Upper lobe of left lung (tissue), 6 donors: ENCODE measurements at places on chromosomes 5 and 9.

GRCh38 chr5:82754759-82755158, 322.4 kb downstream of the TMEM167A start:
- no peak for DNase-seq

- DNase-seq = peak; percentile 20
Measured at GRCh38 chr5:137375741-137376526, 123.2 kb downstream of the SPOCK1 start.

GRCh38 chr5:2680979-2681378, 70.5 kb downstream of the IRX2 start:
- DNase-seq = no peak

DNA sequence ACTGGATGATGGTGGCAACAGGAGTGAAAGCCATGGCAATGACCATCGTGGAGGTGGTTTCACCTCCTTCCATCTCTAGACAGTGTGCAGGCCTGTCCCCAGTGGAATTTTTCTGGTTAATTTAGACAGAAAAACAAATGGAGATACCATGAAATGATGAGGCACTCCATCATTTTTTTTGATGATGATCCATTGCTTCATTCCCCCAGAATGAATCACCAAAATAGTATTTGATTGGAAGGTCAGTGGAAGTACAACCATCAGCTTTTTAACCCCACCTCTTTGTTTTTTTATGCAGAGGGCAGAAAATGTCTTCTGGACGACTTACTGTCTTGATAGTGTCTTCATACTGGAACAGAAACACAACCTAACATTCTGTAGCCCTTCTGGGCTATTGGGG, 42.6 kb upstream of the ADRA1B start:
- DNase-seq = no peak

GRCh38 chr5:180253036-180253824, 38.7 kb downstream of the MAPK9 start:
- DNase-seq = no peak

GRCh38 chr9:127370147-127370579, 26.8 kb upstream of the SLC2A8 start:
- no peak for DNase-seq

GRCh38 chr5:132468656-132469379, 21.8 kb downstream of the IRF1 start:
- DNase-seq = peak; percentile 21

GRCh38 chr5:148543727-148544126, 110.6 kb downstream of the HTR4 start:
- no peak for DNase-seq

DNA sequence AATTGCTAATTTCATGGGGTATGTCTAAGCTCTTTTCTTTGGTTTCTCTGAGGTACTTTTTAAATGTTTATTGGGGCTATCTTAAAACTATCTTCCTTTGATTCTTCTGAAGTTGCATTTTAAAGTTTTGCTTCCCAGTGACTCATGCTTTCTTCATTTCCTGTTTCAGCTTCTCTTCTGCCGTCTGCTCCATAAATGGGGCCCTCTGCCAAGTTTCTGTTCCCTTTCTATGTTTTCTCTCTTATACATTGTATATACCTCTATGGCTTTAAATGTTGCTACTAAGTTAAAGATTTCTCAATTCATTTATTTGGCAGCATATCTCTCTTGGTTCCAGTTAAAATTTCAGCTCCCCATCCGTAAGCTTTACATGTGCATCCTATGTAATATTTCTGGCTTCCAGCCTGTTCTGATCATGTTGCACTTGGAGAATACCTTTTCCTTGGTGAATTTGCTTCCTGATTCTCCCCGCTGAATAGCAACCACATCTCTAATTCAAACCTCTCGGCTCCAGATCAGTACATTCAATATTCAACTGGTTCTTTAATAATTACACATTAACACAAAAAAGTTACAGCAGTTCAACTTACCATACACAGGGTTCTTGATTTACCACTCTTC, 125.3 kb downstream of the ST8SIA4 start:
- DNase-seq = no peak

- DNase-seq = no peak
Measured at GRCh38 chr5:36877667-36878391, 1.3 kb downstream of the NIPBL start.

GRCh38 chr9:109781086-109781485, 1.1 kb downstream of the PALM2AKAP2 start:
- DNase-seq = no peak

DNA sequence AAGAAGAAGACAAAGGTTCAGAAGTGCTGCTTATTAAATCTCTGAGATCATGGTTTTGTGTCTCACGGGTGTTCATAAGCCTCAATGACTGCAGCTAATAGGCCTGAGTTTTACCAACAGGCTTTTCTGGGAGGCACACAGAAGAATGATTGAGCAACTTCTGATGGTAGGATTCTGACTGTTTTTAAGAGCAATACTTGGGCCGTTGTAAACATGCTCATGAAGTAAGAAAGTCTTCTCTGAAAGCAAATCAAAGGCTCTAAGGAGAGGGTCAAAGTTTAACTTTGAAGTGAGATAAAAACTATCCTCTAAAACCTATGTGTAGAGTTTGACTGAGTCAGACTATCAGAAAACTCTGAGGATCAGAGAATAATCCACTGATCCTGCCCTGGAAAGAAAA, 390.9 kb upstream of the DAB2 start:
- DNase-seq = no peak

GRCh38 chr9:92721548-92721947, 43.1 kb downstream of the BICD2 start:
- no peak for DNase-seq

DNA sequence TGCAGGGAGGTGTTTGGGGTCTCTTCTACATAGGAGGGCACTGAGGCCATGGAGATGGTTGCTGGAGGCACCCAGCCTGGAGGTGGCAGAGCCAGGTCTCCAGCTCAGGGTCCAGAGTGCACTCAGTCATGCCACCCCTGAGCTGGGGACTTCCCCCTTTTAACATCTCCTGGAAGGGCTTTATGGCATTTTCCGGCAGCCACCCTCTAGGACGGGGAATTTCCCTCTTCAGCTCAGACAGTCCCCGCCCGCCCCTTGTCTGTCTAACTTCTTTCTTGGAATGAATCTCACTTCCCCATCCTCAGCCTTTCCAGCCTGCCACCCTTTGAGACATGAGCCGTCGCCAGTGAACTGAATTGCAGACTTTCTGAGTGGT, 49.9 kb downstream of the COL15A1 start:
- no peak for DNase-seq

DNA sequence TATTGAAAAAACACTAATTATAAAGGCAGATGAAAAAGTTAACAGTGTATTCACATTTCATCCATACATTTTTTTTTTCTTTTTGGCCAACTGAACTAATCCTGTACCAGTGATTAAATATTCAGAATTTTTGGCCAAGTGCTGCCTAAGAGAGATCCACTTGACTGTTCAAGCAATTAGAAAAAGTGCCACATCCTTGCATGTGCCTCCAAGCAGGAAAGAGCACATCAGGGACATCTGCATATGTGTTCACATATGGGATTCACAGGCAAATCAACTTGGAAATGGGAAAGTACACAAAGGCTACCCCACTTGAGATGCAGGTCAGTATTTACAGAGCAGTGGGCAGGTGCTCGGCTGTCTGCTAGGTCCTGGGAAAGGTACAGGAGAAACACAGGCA, 163.3 kb upstream of the LHFPL2 start:
- DNase-seq = no peak

DNA sequence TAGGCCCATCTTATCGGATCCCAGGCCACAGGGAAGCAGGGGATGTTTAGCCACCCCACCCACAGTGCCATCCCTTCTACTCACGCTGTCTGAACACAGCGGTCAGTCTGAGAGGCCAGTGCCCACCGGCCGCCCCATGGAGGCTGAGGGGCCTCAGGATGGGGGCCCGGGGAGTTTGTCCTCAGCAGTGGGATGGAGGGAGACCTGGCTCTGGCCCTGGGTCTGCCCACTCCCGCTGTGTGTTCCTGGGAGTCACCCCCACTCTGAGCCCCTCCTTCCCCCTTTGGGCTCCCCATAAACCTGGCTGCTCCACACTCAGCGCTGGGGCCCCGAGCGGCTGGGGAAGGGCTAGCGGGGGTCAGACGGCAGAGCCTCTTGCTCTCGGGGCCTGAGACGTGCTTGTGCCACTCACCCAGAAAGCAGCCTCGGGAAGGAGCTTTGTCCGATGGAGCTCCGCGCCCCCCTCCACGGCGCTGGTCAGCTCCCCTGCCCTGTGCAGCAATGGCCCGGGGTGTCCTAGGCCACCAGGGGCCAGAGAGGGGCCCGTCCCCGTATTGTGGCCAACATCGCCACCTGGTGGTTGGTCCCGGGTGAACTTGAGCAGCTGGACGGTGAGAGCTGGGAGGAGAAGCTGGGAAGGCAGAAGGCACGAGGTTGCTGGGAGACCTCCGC, 10.9 kb upstream of the LAMC3 start:
- DNase-seq = peak; percentile 38

DNA sequence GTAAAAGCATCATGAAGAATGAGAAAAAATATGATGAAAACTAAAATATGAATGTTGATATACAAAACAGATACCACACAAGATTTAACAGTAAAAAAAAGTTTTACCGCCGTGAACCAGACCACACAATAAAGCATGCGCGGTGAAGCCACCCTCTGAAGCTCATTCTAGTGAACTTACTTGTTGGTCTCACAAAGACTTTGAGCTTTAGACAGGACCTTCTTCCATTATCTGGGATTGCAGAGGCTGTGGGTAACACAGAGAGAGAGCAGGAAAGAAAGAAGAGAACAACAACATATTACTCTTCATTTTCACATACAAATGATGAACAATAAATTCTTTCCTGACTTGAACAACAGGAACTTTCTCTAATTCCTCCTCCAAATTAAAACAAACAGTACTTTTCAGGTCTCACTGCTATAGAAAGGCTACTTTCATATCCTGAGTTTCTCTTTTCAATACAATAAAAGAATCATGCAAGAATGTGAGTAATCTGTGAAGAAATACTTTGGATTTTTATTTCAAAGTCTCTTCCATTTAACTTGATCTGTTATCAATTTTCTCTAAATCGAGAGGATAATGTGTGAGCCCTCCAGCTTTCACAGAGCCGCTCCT, 283.1 kb downstream of the EFNA5 start:
- no peak for DNase-seq

- no peak for DNase-seq
Measured at GRCh38 chr5:153222936-153223335, 267.5 kb upstream of the GRIA1 start.

- DNase-seq = no peak
Measured at GRCh38 chr9:128419061-128419925, 1.4 kb upstream of the CERCAM start.

DNA sequence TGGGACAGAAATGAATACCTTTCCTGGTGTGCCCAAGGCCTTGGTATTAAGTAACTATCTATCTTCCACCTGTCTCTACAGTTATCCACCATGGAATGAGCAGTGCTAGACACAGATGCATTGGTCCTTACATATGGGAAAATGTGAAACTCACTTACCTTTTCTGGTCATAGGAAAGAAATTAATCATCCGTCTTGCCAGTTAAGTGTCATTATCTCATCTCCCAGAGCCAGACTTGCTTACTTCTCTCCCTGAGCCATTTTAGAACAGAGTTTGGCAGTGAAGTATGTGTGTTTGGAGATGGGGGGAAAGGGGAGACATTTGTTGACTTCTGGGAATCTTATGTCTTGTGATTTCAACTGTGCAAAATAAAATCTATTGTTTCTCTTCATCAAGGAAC, 1211.0 kb upstream of the CDH6 start:
- DNase-seq = no peak

GRCh38 chr5:72041654-72042053, 65.6 kb upstream of the MAP1B start:
- no peak for DNase-seq

GRCh38 chr5:150105928-150106615, 19.7 kb upstream of the CSF1R start:
- DNase-seq = no peak

GRCh38 chr9:129428864-129429577, 191.9 kb downstream of the C9orf50 start:
- no peak for DNase-seq

DNA sequence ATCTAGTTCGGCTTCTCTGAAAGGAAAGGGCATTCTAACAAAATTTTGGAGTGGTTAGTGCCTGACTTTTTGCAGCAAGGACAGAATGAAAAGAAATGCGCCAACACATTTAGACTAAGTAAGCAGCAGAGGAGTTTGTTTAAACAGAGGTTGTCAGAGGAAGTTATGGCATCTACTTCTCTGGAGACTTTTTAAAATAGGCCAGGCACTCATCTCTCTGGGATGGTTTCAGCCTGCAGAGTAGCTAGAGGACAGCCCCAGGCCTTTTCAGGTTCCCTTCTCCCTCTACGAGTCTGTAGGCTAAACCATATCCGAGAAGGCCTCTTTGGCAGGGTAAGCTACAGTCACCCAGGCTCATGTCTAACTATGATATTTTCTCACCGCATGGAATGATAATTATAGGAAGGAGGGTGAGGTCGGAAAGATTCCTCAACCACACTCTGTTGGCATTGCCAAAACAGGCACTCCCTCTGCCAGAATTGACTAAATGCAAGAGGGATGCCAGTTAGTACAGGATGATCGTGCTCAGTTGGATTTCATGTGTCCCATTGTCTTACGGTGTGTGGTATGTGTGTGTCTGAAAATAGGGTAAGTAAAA, 1.4 kb upstream of the CTXN3 start:
- no peak for DNase-seq

DNA sequence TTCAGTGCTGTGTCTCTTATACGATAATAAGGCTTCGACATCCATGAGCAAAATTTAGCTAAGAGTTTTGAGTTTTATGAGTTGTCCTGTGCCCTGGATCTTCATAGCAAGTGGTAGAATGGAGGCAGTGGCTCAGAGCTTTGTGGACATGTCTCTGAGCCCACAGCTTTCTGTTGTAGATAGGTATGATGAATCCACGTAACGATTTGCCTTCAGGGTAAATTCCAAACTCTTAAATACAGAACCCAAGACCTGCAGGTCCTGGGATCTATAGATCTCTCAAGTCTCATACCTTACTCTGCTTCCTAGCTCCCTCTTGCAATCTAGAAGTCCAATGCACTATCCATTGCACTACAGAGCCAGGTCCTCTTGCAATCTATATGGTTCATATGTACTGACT, 59.5 kb upstream of the TLE4 start:
- no peak for DNase-seq

DNA sequence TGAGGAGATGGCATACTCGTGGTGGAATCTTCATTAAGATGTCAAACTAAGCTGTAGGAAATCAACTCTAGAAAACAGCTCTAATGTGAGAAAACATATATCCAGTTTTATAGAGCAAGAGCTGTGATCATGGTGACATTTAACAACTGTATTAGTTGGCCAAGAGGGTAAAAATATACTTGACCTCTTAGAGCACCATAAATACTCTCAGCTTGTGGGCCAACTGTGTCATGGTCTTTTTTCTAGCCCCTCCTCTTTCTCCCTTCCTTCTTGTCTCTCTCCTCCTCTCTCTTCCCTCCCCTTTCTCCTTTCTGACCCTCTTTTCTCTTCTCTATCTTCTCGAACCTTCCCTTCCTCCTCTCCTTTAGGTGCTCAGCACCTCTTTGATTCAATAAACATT, 54.7 kb downstream of the TMC1 start:
- DNase-seq = no peak
